Stimulated activated CD4-positive, alpha-beta T cell treated with anti-CD3 and anti-CD28 coated beads, Interleukin-1b, Interleukin-23, amount 100 ng/mL, for 1 hour (primary cell): ENCODE measurements at places on chromosomes 7 and 10.

DNA sequence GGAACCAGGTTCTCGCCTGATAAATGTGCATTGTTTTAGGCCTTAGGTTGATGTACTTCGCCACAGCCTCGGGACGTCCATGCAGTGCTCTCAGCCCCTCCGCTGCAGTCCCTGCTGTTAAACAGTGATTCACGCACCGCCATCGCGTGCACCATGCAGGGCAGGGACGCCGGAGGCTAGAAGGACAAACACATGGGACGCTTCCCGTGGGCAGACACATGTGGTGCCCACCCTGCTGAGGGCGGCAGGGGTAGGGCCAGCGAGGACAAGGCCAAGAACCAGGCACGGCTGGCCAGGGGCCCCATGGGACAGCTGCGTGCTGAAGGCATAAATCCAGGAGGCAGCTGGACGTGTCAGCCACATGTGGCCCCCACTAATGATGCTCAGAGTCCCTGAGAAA lies 394.7 kb downstream of the PTPRN2 start:
- no peak for DNase-seq

- DNase-seq, result no peak
These were observed 141.1 kb downstream of the DIP2C start for GRCh38 chr10:548238-548901.

- no peak for DNase-seq
These were observed 196.1 kb downstream of the GRID1 start for GRCh38 chr10:86170255-86171108.

- no peak for DNase-seq
These were observed at the start of gene TMEM176B for GRCh38 chr7:150799741-150800580. Gene TMEM176B, minus strand, starts transcription at chr7:150800364. Its CDS starts 3,795 bp downstream, at chr7:150796569.

GRCh38 chr10:112208292-112208691 lies 24.7 kb upstream of the GPAM start:
- DNase-seq, result no peak

DNA sequence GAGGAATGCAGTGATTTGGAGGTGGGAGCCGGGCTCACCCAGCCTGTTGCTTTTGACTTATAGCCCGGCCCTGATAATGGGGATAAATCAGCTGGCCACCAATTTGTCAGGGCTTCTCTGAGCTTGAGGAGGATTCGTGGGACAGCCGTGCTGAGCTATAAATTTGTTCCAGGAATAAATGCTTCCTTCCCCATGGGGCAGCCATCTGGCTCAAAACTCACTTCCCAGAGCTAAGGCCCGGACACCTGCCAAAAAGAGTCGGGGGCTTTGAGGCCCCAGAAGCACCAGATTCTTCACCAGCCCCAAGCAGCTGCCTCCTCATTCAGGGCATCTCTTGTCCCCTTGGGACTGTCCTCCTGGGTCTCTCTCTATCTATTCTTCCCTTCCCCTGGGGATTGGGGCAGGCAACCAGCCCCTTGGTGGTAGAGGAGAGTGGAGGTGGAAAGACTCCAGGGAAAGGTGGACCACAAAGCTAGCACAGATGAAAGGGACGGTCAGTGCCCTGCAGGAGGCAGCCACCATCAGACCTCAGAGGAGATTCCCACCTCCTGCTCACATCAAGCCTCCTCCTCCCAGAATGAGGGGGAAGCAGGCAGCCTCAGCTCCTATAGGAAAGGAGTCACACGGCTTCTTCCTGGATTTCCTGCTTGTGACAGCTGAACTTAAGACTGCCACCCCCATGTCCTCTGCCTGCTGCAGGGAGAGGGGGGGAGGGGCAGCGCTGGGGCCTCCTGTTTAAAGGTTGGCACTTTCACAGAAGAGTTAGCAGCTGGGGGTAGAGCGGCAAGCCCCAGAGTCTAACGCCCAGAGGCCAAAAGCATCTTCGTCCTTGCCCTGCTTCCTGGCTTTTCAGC lies 44.2 kb upstream of the LRRC4 start:
- DNase-seq, result no peak
